ENCODE measurements at places on chromosomes 3 and 15.

GRCh38 chr3:42020684-42021307 is 58.9 kb upstream of the ULK4 start:
- DNase-seq = no peak

DNA sequence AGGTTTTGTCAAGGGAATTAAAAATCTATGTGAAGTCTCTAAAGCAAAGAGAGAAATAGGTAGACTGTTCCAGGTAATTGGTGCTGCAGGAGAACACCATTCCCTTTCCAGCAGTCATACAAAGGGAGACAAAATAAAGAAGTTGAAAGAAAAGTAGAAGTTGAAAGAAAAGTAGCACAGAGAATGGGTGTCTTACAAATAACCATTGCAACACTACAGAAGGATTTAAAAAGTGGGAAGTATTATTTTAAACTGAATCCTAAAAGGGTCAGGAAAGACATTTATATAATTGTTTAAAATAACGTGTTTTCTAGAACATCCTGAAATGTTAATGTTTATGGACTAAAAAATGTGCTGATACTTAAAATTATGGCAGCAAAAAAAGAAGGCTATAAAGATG is 223.8 kb downstream of the RSRC1 start:
- DNase-seq = no peak

- no peak for DNase-seq
These were observed 62.8 kb upstream of the DCLK3 start for GRCh38 chr3:36827133-36827532.

DNA sequence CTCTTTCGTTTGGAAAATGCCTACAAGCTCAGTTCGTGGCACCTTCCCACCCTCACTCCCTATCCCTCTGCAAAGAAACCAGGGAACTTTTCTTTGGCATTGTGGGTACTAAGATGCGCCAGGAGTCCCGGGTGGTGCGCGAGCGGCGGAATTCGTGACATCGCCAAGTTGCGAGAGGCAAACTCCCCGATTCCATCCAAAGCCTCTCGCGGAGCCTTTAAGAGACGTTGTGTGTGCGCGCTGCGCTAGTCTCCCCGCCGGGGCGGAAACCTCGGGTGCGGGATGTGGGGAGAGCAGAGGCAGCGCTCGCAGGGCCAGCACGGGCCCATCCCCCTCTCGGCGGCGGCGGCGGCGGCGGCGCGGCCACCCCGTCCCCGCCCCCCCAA is 443 bp upstream of the NR2F2 start:
- DNase-seq = no peak

DNA sequence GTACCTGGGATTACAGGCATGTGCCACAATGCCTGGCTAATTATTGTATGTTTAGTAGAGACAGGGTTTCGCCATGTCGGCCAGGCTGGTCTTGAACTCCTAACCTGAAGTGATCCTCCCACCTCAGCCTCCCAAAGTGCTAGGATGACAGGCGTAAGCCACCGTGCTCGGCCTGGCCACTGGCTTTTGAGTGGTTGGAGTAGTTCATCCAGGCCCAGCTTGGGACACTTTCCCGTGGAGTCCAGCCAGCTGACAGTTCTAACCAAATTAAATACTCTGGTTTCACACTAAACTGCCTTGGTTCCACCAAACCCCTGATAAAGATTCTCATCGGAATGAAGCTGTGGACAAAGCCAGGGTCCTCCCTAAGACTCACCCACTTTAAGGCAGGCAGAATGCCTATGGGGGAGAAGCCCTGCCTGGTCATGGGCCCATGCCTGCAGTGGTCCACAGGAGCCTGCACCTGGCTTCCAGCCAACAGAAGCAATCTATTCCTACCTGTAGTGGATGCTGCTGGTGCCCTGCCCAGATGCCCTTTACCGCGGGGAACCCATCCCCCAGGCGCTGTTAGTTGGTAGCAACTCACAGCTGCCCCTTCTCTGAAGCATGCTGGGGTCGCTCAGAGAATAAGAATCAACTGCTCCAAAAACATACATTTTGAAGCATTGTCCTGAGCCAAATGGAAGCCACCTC is 5.2 kb upstream of the SLC28A1 start:
- no peak for DNase-seq

DNA sequence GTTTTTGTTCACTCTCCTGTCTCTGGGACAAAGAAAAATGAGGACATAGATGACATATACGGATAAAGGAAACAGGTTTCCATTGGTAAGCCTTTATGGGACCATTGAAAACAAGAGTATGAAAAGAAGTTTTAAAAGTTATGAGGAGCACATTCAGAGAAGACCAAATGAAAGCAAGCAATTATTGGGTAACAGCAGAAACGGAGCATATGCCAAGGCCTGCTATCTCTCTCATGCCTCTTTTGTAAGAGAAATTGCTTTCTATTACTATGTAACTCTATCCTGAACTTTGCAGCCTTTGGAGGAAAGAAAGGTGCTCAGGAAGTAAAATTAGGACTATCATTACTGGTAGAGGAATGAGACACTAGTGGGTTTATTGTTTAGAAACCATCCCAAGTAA is 14.9 kb upstream of the DPH6 start:
- DNase-seq = no peak

- no peak for DNase-seq
These were observed 274.6 kb downstream of the EDEM1 start for GRCh38 chr3:5462086-5462485.

All from BE2C (cell line).